ENCODE measurements at places on chromosomes 7 and 10.

DNA sequence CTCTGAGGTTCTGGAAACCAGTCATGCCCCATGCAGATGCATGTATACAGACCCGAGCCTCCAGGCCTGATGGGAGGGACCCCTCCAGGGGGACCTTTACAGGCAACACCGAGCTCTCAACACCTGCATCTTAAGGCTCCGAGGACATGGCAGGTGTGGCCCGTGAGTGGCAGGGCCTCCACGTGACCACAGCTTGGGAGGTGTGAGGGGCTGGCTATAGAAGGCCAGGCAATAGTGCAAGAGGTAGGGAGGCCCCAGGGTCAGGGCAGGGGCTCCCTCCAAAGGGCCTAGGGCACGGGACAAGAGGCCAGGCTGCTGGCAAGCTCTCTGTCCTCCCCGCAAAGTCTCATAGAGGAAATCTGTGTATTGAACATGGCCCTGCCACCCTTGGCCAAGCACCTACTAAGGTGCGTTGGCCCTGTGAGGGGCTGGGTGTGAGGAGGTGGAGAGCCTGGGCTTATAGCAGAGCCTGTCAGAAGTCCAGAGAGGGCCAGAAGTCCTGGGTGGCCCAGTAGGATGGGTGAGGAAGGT, 134.2 kb downstream of the PTPN20 start:
- no peak for DNase-seq

GRCh38 chr10:48821692-48822091, 117.9 kb downstream of the LRRC18 start:
- no peak for DNase-seq

DNA sequence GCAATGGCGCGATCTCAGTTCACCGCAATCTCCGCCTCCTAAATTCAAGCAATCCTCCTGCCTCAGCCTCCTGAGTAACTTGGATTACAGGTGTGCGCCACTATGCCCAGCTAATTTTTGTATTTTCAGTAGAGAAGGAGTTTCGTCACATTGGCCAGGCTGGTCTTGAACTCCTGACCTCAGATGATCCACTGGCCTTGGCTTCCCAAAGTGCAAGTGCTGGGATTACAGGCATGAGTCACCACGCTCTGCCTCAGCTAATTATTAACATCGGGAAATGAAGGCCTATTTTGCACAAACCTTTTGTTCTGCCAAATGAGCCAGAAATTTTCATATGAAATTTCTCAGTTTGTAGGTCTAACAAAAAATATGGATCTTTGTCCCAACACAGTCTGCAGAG, 106.7 kb upstream of the ODAD2 start:
- DNase-seq = no peak

- DNase-seq = no peak
Observed at GRCh38 chr7:159088016-159088865, 56.4 kb downstream of the VIPR2 start.

DNA sequence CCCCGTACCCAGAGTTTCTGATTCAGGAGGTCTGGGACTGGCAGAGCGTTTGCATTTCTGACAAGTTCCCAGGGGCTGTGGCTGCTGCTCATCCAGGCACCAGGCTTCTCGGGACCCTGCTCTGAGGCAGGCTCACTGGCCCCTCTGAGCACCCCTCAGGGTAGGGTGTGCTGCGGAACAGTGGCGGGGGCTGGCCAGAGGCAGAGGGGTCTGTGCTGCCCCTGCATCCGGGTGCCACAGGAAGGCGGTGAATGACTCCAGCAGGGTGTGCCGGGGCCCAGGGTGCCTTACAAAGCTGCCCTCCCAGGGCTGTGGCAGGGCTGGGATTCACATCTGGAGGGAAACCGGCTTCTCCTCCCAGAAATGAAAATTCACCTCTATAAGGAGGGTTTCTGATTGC, 77.4 kb downstream of the CHST15 start:
- DNase-seq = no peak

- DNase-seq = no peak
Observed at GRCh38 chr10:86229811-86230556, 136.6 kb downstream of the GRID1 start.

DNA sequence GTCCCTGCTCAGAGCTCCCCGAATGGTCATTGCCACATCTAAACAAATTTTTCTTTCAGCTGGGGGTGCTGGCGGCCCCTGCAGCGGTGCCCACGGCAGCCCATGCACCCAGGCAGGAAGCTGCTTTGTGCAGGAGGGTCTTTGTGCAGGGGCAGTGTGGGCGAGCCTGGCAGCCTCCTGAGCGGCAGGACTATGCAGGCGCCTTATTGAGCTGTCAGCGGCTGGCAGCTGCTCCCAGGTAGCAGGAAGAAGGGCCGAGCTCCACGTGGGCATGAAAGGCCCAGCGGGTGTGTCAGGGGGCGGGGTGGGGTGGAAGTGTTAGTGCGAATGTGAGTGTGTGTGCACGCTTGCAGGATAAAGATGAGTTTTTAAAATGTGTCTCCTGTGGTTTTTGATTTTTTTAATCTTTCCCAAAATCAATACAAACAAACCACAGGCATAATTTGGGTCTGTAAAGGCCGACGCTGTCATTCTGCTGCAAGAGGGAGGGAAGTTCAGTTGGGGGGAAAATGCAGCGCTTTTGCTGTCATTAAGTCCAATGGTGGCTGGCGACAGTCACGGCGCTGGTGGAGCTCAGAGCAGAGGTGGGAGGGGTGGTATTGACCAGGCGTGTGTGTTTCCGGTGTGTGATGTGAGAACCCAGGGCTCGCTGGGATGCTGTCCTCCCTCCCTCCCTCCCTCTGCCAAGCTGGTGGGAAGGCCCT, 83.9 kb downstream of the LHPP start:
- DNase-seq = peak; percentile 49

DNA sequence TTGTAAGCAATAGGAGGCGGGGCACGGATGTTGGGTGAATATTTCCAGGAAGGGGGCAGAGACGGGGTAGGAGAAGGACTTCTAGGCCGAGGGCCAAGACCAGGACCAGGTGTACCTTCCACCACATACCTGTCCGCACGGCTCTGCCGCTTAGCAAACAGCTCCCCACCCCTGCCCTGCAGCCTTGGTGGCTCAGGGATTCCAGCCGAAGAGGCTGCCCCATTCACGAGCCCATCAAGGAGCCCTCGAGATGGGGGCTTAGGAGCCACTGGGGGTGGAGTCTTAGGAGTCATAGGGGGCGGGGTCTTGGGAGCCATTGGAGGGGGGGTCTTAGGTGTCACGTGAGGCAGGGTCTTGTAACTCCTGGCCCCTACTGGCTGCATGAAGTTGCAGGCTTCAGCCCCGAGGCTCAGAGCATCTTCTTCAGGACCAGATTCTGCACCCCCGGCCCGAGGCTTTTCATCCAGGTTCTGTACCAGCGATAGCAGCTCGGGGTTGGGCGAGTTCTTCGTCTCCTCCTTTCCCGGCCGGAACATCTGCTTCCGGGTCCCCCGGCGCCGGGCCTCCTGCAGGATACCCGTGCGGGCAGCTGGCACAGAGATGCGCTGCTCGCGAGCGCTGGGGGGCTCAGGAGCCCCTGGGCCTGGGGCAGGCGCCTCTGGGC, 6.1 kb upstream of the MYOZ1 start:
- DNase-seq = no peak

DNA sequence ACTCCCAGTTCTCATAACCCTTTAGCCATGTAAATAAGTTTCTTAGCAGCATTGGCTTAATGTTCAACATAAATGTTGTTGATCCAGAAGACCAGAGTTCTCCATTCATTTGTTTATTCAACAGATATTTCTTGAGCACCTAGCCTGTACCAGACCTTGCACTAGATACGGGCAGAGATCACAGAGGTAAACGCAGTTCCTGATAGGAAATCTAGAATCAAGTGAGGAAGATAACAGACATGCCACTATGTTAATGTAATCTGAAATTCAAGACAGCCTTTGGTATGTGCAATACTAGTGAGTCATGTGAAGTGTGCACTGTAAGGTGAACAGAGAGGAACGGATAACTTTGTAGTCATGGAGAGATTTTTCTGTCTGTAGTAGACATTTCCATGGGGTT, 3.0 kb downstream of the BUB3 start:
- DNase-seq = no peak

- DNase-seq = no peak
Observed at GRCh38 chr7:133512560-133512959, 259.7 kb downstream of the EXOC4 start.

GRCh38 chr10:33477291-33478088, 143.0 kb upstream of the NRP1 start:
- DNase-seq = no peak

DNA sequence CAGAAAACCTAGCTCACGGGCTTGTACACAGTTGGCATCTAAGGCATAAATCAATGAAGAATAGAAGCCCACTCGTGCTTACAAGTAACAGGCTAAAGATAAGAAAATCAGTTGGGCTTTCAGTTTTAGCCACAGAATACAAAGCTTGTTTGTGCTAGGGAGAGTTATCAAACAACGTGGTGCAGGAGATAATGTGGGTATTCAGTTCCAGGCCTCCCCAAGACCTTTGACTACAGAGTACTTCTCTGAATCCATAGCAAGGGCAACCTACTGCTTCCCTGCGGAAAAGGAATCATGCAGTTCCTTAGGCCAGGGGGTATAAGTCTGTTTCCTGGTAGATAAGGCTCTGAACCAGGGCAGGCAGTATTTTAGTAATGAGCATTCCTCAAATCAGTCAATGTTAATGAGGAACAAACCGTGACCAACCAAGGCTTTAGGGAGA, 219.5 kb upstream of the CSTF2T start:
- DNase-seq = no peak

DNA sequence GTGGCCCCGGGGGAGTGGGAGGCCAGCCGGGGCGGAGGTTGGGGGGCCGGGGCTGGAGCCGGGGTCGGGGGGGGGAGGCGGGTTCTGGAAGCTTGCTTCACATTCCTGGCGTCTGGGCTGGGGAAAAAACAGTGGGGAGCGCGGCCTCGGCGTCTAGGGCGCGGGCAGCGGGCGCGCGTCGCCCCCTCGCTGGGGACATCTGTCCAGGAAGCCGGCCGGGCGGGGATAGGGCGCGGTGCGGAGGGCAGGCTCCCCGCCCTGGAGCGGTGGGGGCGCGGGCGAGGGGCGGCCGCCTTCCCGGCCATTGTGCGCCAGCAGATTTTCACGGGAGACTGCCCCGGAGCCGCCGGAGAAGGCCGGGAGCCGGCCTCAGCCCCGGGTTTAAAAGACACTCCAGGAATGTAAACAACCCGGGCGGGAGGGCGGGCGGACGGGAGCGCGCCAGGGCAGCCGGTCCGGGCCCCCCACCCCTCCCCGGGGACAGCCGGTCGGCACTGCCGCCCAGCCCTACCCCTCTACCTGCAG, 1.4 kb downstream of the ZMIZ1 start:
- no peak for DNase-seq

DNA sequence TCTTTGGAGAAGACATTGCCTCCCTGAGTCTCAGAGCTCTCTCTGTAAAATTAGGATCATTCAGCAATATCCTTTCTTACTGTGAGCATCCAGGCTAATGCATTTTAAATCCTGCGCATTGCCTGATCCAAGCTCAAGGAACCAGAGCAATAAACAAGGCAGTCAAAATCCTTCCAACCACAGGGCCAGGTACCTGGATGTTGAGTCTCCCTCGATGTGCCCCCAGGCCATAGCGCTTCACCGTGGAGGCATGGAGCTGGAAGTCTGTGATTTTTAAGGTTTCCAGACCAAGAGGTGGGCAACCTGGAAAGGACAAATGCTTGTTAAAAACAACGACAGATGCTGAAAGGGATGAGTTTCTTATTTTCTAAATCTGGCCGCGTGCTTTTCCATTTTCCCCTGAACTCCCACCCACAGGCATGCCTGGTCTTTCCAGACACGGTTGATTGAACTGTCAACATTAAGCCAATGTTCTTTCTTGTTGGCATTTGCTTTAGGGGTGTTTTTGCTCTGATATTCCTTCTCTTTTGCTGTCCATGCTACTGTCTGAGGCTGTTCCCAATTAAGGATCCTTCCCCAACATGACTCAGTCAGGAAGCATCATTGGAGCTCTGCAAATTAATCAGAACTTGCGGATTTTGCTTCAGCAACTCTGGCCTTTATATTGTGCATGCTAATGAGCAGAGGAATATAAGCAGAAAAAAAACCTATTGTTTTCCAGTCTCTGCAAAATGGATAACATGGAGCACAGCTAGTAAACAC, 29.0 kb downstream of the CPXM2 start:
- no peak for DNase-seq

DNA sequence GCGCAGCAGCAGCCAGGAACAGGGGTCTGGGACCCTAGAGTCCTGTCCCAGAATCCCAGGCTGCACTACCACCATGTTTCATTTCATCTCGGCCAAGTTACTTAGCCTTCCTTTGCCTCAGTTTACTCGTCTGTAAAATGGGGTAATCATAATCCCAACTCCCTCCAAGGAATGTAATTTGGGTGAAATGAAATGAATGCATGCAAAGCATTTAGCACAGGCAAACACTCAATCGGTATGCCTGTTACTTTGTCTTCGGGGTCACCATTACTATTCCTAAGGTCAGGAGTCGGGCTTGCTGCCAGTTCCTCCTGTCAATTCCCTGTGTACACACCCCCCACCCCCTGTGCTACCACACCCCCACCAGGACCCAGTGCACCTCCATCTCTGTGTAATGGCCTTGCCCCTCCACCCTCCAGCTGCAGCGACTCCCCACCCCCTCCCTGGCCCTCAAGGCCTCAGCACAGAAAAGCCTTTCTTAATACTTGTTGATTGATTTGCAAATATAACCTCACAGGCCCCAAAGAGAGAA, 1.7 kb downstream of the TNS3 start:
- DNase-seq = no peak

DNA sequence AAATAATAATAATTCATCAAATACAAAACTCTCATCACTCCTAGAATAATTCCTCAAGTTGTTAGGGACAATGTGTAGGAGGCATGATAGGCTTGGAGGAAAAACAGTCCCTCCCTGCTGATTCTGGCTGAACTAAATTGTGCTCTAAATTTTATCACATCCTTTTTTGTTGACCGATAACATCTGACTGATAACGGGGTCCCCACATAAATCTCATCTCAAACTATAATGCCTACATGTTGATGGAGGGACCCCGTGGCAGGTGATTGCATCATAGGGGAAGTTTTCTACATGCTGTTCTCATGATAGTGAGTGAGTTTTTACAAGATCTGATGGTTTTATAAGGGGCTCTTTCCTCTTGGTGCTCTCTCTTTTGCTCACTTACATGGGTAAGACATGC, 1043.5 kb upstream of the SORCS1 start:
- no peak for DNase-seq

DNA sequence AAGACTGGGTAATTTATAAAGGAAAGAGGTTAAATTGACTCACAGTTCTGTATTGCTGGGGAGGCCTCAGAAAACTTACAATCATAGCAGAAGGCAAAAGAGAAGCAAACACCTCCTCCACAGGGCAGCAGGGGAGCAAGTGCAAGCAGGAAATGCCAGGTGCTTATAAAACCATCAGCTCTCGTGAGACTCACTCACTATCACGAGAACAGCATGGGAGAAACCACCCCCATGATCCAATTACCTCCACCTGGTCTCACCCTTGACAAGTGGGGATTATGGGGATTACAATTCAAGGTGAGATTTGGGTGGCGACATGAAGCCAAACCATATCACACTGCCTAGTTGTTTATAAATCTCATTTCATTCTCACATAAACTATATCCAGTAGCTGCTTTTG, 28.0 kb upstream of the CPN1 start:
- DNase-seq = no peak

DNA sequence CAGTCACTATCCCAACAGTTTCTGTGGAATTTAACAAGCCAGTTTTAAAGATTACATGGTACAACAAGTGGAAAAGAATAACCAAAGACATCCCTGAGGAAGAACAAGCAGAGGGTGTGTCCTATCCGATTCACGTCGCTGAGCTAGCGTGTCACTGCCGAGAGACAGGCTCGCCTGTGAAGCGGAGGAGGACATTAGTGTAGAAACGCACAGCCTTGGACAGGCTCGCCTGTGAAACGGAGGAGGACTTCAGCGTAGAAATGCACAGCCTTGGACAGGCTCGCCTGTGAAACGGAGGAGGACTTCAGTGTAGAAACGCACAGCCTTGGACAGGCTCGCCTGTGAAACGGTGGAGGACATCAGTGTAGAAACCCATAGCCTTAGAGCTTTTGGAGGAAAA, 52.7 kb upstream of the INPP5A start:
- no peak for DNase-seq

Data from KBM-7 (cell line).